ENCODE measurements at places on chromosomes 11 and 22. TPM values are rescaled to one million over a fixed set of nuclear protein-coding genes. Genes with fewer than 3 reads are reported as not detected.

Gene TMEM121B
- 6.7 TPM for total RNA-seq

Gene CRY2
- total RNA-seq = 10.9 TPM

Gene C22orf23
- 0.54 TPM for total RNA-seq

Gene OR52E6
- total RNA-seq = not detected

Gene CXCR5
- not detected for total RNA-seq

Gene CSNK2A3
- total RNA-seq = 0.69 TPM

Gene OR52N4
- total RNA-seq = not detected

Gene OR51B5
- total RNA-seq = not detected

DNA sequence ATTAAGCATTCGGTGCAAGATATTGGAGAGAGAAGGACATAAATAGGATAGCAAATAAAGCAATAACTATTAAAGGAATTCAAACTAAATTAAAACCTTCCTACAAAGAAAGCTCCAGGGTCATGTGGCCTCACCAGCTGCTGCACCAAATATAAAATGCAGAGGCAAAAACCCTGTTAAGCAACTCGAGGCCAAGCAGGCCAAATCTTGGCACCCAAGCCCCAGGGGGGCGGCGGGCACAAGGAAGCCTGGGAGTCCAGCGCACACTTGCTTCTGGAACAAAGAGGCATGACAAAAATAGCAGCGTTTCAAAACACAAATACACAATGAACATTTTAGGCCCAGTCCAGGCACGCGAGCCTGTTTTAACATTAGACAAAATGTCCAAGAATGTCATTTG is 20.8 kb downstream of the KRTAP5-6 start:
- no peaks in the 10 kb centered on the region for H3K27me3 ChIP-seq
- no peaks in the 10 kb centered on the region for H3K4me1 ChIP-seq
- no peak overlapping the region for H3K4me3 ChIP-seq
- DNase-seq = no peak
- no peaks in the 10 kb centered on the region for H3K36me3 ChIP-seq

DNA sequence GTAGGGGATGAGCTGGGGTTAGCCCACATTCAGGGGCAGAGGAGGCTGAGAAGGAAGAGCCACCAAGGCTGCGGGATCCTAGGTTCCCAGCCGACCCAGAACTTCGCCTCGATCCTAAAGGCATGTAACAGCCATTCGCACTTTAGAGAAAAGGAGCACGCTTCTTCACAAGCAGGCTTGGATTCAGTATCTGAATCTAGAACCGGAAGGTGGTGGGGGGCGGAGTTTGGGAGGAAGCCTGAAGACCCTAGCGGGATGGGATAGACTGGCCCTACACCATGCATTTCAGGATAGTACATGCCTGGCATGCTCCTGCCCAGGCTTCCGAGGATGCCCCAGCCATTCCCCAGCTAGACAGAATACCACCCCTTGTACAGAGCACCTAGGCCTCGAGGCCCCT is 4.4 kb downstream of the SCARF2 start:
- peaks cover 40% of the 10 kb centered on the region for H3K27me3 ChIP-seq
- H3K36me3 ChIP-seq = no peaks in the 10 kb centered on the region
- H3K4me1 ChIP-seq = peaks cover 26% of the 10 kb centered on the region
- H3K4me3 ChIP-seq = no peak overlapping the region
- no peak overlapping the region for H3K27ac ChIP-seq

GRCh38 chr11:75160220-75160757 is 9.4 kb downstream of the SLCO2B1 start:
- no peaks in the 10 kb centered on the region for H3K36me3 ChIP-seq
- no peaks in the 10 kb centered on the region for H3K4me1 ChIP-seq
- no peak overlapping the region for H3K27ac ChIP-seq
- H3K4me3 ChIP-seq = no peak overlapping the region
- no peak for DNase-seq

- H3K4me1 ChIP-seq = no peaks in the 10 kb centered on the region
- DNase-seq = no peak
- no peaks in the 10 kb centered on the region for H3K36me3 ChIP-seq
- no peak overlapping the region for H3K27ac ChIP-seq
- H3K27me3 ChIP-seq = no peaks in the 10 kb centered on the region
- no peak overlapping the region for H3K4me3 ChIP-seq
Measured at GRCh38 chr22:19827341-19828034, 27.2 kb downstream of the GNB1L start.

DNA sequence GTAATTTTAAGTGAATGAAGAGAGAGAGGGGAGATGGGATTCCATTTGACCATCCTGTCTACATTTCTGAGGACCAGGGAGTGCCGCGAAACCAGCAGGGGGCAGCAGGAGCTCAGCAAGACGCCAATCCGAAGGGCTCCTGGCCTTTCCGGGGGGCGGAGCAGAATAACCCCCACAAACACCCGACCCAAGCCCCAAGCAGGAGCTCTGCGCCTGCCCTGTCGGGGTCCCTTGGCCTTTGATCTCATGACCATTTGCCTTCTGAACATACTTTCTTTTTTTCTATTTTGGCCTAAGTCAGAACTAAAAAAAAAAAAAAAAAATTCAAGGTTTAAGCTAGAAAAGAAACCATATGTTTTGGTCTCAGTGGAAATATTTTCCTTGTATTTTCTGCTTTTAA is 21.9 kb upstream of the SCN2B start:
- no peaks in the 10 kb centered on the region for H3K36me3 ChIP-seq
- no peak overlapping the region for H3K4me3 ChIP-seq
- no peaks in the 10 kb centered on the region for H3K27me3 ChIP-seq
- DNase-seq = peak; percentile 33
- peaks cover 14% of the 10 kb centered on the region for H3K4me1 ChIP-seq
- H3K27ac ChIP-seq = no peak overlapping the region

DNA sequence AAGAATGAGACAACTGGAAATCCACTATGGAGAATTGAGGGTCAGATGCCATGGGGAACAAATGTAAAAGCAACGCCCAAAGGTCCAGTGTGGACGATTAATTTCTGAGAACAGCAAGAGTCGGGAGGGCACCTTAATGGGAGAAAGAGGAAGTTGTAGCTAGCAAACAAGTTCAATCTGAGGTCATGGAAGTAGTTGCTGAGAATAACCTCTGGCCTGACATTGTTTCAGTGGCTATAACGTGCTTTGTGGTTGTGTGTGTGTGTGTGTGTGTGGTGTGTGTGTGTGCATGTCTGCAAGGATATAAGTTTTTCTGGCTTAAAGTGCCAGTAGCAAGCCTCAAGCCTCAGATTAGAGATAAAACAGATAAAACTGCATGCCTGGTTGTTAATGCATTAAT is 1630.1 kb upstream of the TENM4 start:
- H3K36me3 ChIP-seq = no peaks in the 10 kb centered on the region
- H3K27me3 ChIP-seq = no peaks in the 10 kb centered on the region
- no peak overlapping the region for H3K4me3 ChIP-seq
- H3K4me1 ChIP-seq = no peaks in the 10 kb centered on the region
- H3K27ac ChIP-seq = no peak overlapping the region
- DNase-seq = no peak

- H3K27me3 ChIP-seq = no peaks in the 10 kb centered on the region
- H3K4me3 ChIP-seq = no peak overlapping the region
- DNase-seq = no peak
Measured at GRCh38 chr22:16949561-16949960, 58.5 kb downstream of the GAB4 start.

GRCh38 chr22:22680396-22680795 is 36.0 kb downstream of the GGTLC2 start:
- no peak for DNase-seq
- no peak overlapping the region for H3K4me3 ChIP-seq
- no peak overlapping the region for H3K27ac ChIP-seq
- H3K27me3 ChIP-seq = peaks cover 45% of the 10 kb centered on the region
- H3K4me1 ChIP-seq = no peaks in the 10 kb centered on the region
- H3K36me3 ChIP-seq = no peaks in the 10 kb centered on the region

GRCh38 chr11:79100093-79100910 is 340.5 kb downstream of the TENM4 start:
- H3K4me3 ChIP-seq = no peak overlapping the region
- DNase-seq = peak; percentile 57
- H3K27ac ChIP-seq = no peak overlapping the region
- H3K4me1 ChIP-seq = no peaks in the 10 kb centered on the region

GRCh38 chr22:45702981-45703380 is 31.3 kb downstream of the ATXN10 start:
- no peak overlapping the region for H3K4me3 ChIP-seq
- no peak overlapping the region for H3K27ac ChIP-seq
- H3K4me1 ChIP-seq = no peaks in the 10 kb centered on the region
- H3K27me3 ChIP-seq = no peaks in the 10 kb centered on the region
- DNase-seq = no peak
- H3K36me3 ChIP-seq = no peaks in the 10 kb centered on the region

DNA sequence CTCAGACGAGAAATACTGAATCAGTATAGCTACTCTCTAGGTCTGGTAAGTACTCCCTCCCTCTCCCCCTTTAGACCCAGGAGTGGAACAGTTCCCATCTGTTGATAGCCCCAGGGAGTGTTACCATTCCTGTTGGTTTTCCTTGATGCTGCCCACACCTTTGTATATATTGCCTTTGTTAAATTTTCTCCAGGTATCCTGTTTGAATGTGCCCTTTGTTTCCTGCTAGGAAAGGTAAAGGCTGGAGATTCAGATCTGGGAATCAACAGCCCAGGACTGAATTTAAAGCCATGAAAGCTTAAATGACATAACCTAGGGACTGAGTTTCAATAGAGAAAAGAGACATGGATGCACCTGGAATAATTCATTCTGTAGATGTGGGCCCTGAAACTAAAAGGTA is 68.3 kb downstream of the CCDC83 start:
- H3K4me1 ChIP-seq = peaks cover 4% of the 10 kb centered on the region
- no peaks in the 10 kb centered on the region for H3K27me3 ChIP-seq
- no peak overlapping the region for H3K27ac ChIP-seq
- no peak overlapping the region for H3K4me3 ChIP-seq
- no peak for DNase-seq

GRCh38 chr11:18707811-18708340 is 9.3 kb downstream of the TMEM86A start:
- no peak overlapping the region for H3K4me3 ChIP-seq
- no peaks in the 10 kb centered on the region for H3K36me3 ChIP-seq
- H3K27me3 ChIP-seq = no peaks in the 10 kb centered on the region
- no peaks in the 10 kb centered on the region for H3K4me1 ChIP-seq
- DNase-seq = no peak
- no peak overlapping the region for H3K27ac ChIP-seq

- no peak for DNase-seq
- no peak overlapping the region for H3K4me3 ChIP-seq
- H3K27ac ChIP-seq = no peak overlapping the region
- no peaks in the 10 kb centered on the region for H3K4me1 ChIP-seq
Measured at GRCh38 chr11:118135796-118136165, 16.8 kb downstream of the SCN4B start.

DNA sequence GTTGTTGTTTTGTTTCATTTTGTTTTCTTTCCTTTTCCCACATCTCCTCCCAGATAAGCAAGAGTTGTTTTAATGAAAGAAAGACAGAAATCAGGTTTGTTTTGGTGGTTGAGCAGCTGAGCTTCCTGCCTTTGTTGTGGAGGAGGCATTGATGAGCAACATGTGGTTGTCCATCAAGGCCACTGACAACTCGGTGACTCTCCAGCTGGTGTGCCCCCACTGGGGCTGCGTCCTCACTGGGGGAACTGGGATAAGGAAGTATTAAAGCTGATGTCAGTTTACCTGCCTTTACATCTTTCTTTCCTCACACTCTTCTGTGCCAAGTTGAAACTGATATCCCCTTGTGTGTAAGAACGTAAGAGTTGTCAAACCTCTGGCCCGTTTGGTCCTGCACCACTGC is 5.9 kb downstream of the VPS26B start:
- H3K4me1 ChIP-seq = peaks cover 5% of the 10 kb centered on the region
- no peak for DNase-seq
- no peaks in the 10 kb centered on the region for H3K27me3 ChIP-seq
- no peaks in the 10 kb centered on the region for H3K36me3 ChIP-seq
- no peak overlapping the region for H3K4me3 ChIP-seq
- H3K27ac ChIP-seq = no peak overlapping the region

DNA sequence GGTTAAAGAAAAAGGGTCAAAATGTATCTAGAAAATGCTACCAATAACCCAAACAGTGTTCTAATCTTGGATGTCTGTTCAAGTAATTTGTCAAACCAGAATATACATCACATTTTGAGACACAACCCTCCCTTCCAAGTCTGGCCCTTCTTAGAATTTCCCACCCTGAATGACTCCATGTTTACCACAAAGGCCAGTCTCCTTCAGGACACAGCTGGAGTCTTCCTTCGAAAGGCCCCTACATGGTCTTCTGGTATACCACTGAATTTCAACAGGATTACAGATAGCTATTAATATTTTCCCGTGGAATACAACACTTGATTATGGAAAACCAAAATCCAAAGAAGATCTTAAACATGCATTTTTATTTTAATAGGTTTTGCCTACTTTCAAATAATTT is 10.2 kb downstream of the CCDC34 start:
- H3K4me1 ChIP-seq = peaks cover 4% of the 10 kb centered on the region
- H3K36me3 ChIP-seq = no peaks in the 10 kb centered on the region
- DNase-seq = no peak
- no peak overlapping the region for H3K27ac ChIP-seq

- no peaks in the 10 kb centered on the region for H3K36me3 ChIP-seq
- H3K4me3 ChIP-seq = no peak overlapping the region
- no peaks in the 10 kb centered on the region for H3K4me1 ChIP-seq
- no peak for DNase-seq
- H3K27me3 ChIP-seq = no peaks in the 10 kb centered on the region
Measured at GRCh38 chr22:26404851-26405421, 24.1 kb upstream of the ASPHD2 start.

DNA sequence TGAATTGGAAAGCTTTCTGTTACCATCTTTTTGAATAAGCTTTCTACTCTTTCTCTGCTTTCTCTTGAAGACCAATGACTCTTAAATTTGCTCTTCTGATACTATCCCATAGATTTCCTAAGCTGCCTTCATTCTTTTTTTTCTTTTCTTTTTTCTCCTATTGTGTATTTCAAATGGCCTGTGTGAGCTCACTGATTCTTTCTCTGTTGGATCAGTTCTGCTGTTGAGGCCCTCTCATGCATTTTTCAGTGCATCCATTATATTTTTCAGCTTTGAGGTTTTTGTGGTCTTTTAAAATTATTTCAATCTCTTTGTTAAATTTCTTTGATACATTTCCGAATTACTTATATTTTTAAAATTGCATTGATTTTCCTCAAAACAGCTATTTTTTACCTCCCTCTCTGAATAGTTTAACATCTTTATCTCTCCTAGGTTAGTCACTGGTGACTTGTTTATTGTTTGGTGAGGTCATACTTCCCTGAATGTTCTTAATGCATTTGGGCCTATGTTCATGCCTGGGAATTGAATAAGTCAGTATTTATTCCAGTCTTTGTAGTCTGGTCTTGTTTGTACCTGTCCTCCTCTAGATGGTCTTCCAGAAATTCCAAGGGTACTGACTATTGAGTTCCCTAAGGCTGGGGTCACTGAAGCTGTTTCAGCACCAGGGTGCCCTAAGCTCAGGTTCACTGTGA is 110.6 kb upstream of the SERPIND1 start:
- H3K27me3 ChIP-seq = no peaks in the 10 kb centered on the region
- H3K4me1 ChIP-seq = no peaks in the 10 kb centered on the region
- H3K4me3 ChIP-seq = no peak overlapping the region
- H3K36me3 ChIP-seq = no peaks in the 10 kb centered on the region
- DNase-seq = no peak

GRCh38 chr22:35835267-35835997 is 117.8 kb downstream of the APOL5 start:
- H3K4me1 ChIP-seq = peaks cover 23% of the 10 kb centered on the region
- H3K27ac ChIP-seq = peak overlapping the region; percentile 71
- H3K36me3 ChIP-seq = no peaks in the 10 kb centered on the region
- DNase-seq = no peak
- peak overlapping the region; percentile 43 for H3K4me3 ChIP-seq

All from H1 (cell line).